Endodermal cell (in vitro differentiated cells): ENCODE measurements at places on chromosomes 13 and 19. TPM values are rescaled to one million over a fixed set of nuclear protein-coding genes. Genes with fewer than 3 reads are reported as not detected.

Gene CATSPERD
- not detected in 2 replicates for total RNA-seq

Gene DAND5
- total RNA-seq, result 0.19 to 0.40 TPM (median 0.40 TPM) in 3 replicates

Gene ONECUT3
- total RNA-seq, result 0.09 TPM in 1 of 3 replicates, not detected in the others

Gene ZNF135
- 10.0 and 12.0 TPM in 2 replicates for total RNA-seq

Gene SRRM5
- 0.23 to 0.61 TPM (median 0.35 TPM) in 3 replicates for total RNA-seq

GRCh38 chr19:44644402-44645016 lies 799 bp downstream of the PVR start:
- peak; percentile 84 for DNase-seq

GRCh38 chr19:7763696-7764095 lies 653 bp downstream of the CLEC4M start:
- no peak for DNase-seq

DNA sequence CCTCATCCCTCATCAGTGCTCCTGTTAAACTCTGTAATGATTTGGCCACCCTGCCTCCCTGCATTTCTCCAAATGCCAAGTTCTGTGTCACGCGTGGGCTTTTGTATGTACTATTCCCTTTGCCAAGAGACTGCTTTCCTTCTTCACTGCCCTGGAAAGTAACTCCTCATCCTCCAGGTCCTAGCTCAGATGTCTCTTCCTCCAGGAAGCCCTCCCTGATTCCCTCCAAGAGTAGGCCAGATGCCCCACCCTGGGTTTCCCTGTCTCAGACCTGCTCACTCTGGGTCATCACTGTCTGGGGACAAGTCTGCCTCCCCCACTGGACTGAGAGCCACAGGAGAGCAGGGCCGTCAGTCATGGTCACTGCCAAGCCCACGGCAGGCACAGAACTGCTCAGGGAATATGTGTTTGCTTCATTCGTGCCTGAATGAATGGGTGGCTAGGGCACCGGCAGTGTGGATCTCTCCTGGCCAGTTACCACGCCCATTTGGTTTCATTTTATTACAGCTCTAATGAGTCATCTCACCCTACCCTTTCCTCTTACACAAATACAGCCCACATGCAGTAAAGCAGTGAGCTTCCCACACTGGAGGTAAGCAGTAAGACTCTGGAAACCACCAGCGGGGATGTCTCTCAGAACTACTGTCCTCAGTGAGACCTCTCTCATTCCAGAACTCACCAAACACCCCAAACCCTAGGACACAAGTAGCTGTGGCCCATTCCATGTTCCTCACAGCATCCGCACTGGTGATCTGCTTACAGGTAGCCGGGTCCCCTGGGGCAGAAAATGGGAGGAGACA lies 12.1 kb upstream of the GPR4 start:
- DNase-seq, result no peak

DNA sequence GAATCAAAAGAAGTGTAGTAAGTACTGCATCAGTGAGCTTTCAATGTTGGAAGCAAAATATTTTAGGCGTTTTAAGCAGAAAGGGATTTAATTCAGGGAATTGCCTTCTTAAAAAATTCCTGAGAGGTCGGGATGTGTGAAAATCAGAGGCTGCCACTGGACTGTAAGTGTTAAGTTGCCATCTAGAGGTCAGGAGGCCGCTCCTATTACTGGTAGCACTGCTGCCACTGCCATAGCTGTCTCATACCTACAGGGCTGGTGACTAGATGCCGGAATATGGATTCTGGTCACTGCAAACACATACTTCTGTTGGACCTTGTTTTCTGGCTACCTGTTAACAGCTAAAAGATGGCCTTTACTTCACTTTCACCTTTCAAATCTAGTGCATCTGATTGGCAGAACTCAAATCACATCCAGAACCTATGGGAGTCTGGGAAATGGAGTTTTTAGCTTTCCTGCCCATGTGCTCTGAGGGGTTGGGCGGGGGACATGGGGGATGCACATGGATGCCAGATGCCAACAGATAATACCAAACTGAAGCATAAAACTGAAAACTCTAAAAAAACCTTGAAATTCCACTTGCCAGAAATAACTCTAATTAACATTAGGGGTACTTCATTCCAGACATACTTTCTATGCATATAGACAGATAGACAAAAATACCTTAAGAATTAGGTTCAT lies 29.8 kb downstream of the DGKH start:
- peak; percentile 60 for DNase-seq

- DNase-seq, result no peak
Measured at GRCh38 chr19:14425696-14426138, 6.6 kb upstream of the DDX39A start.

DNA sequence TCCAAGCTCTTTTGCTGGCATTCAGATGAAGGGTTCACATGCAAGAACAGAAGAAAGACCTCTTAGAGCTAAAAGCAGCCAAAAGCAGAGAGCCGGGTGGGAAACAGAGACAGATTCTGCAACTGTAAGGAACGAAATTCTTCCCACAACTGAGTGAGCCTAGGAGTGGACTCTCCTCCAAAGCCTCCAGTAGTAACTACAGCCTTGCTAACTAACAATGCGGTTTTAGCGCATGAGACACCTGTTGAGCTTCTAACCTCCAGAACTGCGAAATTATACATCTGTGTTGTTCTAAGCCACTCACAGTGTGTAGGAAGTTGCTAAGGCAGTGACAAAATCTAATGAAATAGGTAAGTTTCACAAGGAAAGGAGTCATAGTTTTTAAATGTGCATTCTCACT lies 98.1 kb upstream of the SLITRK1 start:
- DNase-seq, result no peak
